ENCODE measurements at places on chromosomes 2 and 18.

DNA sequence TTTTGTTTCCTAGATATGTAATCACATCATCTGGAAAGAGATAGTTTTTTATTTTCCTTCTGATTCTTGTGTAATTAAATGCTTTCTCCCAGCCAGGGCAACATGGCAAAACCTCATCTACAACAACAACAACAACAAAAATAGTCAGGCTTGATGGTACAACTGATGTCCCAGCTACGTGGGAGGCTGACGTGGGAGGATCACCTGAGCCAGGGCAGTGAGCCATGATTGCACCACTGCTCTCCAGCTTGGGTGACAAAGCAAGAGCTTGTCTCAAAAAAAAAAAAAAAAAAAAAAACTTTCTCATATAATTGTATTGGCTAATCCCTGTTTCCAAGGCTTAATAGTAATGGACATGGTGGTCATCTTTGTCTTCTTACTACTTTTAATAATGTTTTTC, 26.4 kb upstream of the PGAP1 start:
- DNase-seq = no peak

DNA sequence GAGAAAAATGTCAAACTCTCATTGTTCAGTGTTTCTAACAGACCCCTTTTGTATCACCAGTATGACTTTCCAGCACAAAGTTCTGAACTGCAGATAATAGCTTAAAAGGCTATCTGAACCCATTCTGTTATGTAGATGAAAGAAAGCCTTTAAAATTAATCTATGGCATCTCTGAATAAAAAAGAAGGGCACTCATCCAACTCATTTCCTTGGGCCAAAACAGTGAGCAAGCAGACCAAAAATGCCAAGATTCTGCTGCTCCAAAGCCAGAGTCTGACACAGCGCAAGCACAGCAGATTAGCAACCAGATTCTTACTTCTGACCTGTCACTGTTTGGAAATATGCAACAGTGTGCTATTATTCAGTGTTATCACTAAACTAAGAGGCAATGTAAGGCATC, 22.6 kb upstream of the ITGA6 start:
- DNase-seq = no peak

DNA sequence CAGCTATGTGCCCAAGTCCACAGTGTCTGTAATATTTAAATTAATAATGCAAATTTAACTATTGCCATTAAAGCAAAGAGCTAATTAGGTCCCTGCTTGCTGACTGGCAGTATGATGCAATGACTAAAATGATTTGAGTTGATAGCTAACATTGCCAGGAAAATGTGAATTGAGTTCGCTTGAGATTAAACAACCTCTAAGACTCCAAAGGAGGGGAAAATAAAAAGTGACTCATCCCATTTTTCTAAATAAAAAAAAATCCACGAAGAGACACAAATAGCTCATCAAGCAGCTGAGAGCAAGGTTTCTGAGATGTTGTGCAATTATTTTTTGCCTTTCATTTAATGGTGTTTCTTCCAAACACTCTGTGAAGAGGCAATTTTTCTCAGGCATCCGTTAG, 413.0 kb downstream of the MTX2 start:
- no peak for DNase-seq

DNA sequence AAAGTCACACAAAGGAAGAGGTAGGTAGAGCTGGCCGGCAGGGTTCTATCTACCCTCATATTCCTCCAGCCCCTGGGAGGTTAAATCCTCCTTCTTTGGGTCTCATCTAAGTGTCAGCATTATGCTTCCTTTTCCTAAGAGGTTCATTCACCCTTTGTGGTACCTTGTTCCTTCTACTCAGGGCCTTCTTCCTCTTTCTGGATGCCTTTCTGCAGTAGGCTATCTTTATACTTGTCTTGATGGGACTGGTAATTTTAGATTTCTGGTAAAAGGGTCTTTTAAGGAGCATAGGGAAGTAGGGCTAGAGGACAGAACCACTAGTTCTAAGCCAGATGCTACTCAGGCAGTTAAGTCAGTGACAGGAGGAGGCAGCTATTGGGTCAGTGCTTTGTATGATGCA, 13.7 kb upstream of the TNP1 start:
- DNase-seq = no peak

DNA sequence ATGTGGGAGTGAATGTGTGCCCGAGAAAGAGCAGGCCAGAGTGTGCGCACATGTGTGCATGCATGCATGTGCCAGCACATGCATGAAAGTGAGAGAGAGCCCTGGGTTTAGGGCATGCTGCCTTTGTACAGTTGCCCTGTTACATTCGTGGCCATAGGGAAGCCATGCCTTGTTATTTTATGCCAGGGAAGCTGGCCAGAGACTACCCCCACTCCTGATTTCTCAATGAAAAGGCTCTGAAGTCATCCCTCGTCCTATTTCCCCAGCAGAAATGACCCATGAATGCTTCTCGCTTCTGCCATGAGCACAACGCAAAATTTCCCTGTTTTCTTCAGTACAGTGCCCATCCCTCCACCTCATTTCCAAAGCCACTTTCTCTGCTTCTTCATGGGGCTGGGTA, 143.0 kb downstream of the CELF4 start:
- no peak for DNase-seq
